ENCODE measurements at places on chromosomes 7 and 10. TPM values are rescaled to one million over a fixed set of nuclear protein-coding genes. Genes with fewer than 3 reads are reported as not detected.

The ELN gene
- total RNA-seq: 56.1 TPM

The NRCAM gene
- total RNA-seq: 31.8 TPM

The C10orf62 gene
- total RNA-seq: not detected

The GPR15LG gene
- total RNA-seq: not detected

The GRID1 gene
- total RNA-seq: 0.34 TPM

The STK32C gene
- total RNA-seq: 4.6 TPM

The ZNF655 gene
- 75.7 TPM for total RNA-seq

The NUTM2B gene
- 0.70 TPM for total RNA-seq

The ADCYAP1R1 gene
- not detected for total RNA-seq

The CUBN gene
- 0.77 TPM for total RNA-seq

The TUBAL3 gene
- not detected for total RNA-seq

The TUBB8 gene
- total RNA-seq: not detected

The P4HA1 gene
- 163 TPM for total RNA-seq

The SLC18A3 gene
- total RNA-seq: not detected

The TAS2R41 gene
- not detected for total RNA-seq

The PAX4 gene
- total RNA-seq: not detected

The PIK3CG gene
- total RNA-seq: not detected

The SEPTIN14 gene
- total RNA-seq: not detected

The CEP55 gene
- total RNA-seq: 0.94 TPM

The TMEM213 gene
- total RNA-seq: not detected

The UPK3BL2 gene
- 0.09 TPM for total RNA-seq

The ZCCHC24 gene
- 80.3 TPM for total RNA-seq

The GNAT3 gene
- total RNA-seq: not detected

The NRP1 gene
- 55.9 TPM for total RNA-seq

The PKD2L1 gene
- total RNA-seq: not detected

The CRYGN gene
- total RNA-seq: under 0.01 TPM

The STARD3NL gene
- 40.6 TPM for total RNA-seq

The ZNF783 gene
- total RNA-seq: 10.6 TPM

The ZNF117 gene
- 3.0 TPM for total RNA-seq

The FRAT1 gene
- 5.5 TPM for total RNA-seq

The ZC3HAV1 gene
- 22.1 TPM for total RNA-seq

The ADGRA1 gene
- total RNA-seq: not detected

The OR2A42 gene
- not detected for total RNA-seq

The KIF11 gene
- 2.8 TPM for total RNA-seq

The OR2A5 gene
- total RNA-seq: not detected

The TLX1 gene
- not detected for total RNA-seq

The LGI1 gene
- total RNA-seq: not detected

The POR gene
- 78.5 TPM for total RNA-seq

The PODXL gene
- total RNA-seq: 4.3 TPM

The WNT8B gene
- not detected for total RNA-seq

The UPK3B gene
- total RNA-seq: 8.6 TPM

The PRXL2A gene
- total RNA-seq: 12.2 TPM

The UTF1 gene
- not detected for total RNA-seq

The MRPL32 gene
- total RNA-seq: 62.0 TPM

The CCL26 gene
- total RNA-seq: not detected

The INMT gene
- total RNA-seq: 567 TPM

The LIPJ gene
- total RNA-seq: not detected

The NPSR1 gene
- not detected for total RNA-seq

The LLCFC1 gene
- total RNA-seq: not detected

The POLR2J2 gene
- 0.23 TPM for total RNA-seq

Measured in pericardium fibroblast (primary cell).